ENCODE measurements at places on chromosomes 16 and 17. TPM values are rescaled to one million over a fixed set of nuclear protein-coding genes. Genes with fewer than 3 reads are reported as not detected.
A peak's percentile ranks its signal among the peaks of the same experiment; 100 is the strongest.

The TBX2 gene
- not detected for total RNA-seq

The DNAH3 gene
- not detected for total RNA-seq

The CACNA1G gene
- not detected for total RNA-seq

The CDK5R1 gene
- 3.9 TPM for total RNA-seq

The LDHD gene
- total RNA-seq = not detected

The GAST gene
- total RNA-seq = not detected

The SGF29 gene
- 17.6 TPM for total RNA-seq

The GFAP gene
- total RNA-seq = not detected

The CD300LB gene
- total RNA-seq = not detected

The WNT9B gene
- total RNA-seq = not detected

The COIL gene
- total RNA-seq = 20.6 TPM

The TAT gene
- not detected for total RNA-seq

The TLCD3B gene
- total RNA-seq = 0.99 TPM

- H3K4me1 ChIP-seq = peaks cover 12% of the 10 kb centered on the region
- H3K36me3 ChIP-seq = peaks cover 19% of the 10 kb centered on the region
- H3K4me3 ChIP-seq = no peak overlapping the region
- no peak overlapping the region for H3K27ac ChIP-seq
- no peak for DNase-seq
- H3K27me3 ChIP-seq = no peaks in the 10 kb centered on the region
Observed at GRCh38 chr17:44216173-44216572, 3.3 kb downstream of the UBTF start.

GRCh38 chr17:11848330-11848729 is 148.9 kb downstream of the ZNF18 start:
- no peaks in the 10 kb centered on the region for H3K4me1 ChIP-seq
- no peak overlapping the region for H3K27ac ChIP-seq
- DNase-seq = no peak
- no peaks in the 10 kb centered on the region for H3K36me3 ChIP-seq

DNA sequence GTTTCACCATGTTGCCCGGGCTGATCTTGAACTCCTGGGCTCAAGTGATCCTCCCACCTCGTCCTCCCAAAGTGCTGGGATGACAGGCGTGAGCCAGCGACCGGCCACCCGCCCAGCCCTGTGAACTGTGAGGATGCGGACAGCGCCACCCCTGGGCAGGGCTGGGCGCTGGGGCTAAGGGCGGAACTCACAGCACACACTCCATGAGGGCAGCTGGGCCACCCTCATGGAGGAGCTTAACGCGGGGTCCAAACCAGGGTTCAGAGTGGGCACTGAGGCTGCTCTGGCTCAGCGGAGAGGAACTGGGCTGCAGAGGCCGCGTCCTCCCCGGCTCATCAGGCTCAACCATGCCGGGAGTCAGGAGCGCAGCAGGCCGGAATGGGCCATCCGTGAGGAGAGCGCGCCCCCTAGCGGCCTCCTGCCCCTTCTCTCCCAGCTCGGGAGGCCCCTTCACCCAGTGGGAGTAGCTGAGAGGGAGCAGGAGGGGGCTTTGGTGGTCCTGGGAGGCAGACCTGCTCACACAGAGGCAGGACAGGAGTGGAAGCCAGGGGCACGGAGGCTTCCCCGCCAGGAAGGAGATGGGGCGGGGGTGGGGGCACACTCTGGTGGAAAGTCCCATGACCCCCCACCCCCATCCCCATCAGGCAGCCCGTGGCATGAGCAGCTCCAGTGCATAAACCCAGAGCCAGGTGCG is 13.8 kb downstream of the CORO7 start:
- H3K4me3 ChIP-seq = no peak overlapping the region
- no peaks in the 10 kb centered on the region for H3K27me3 ChIP-seq
- peak; percentile 59 for DNase-seq
- no peak overlapping the region for H3K27ac ChIP-seq

DNA sequence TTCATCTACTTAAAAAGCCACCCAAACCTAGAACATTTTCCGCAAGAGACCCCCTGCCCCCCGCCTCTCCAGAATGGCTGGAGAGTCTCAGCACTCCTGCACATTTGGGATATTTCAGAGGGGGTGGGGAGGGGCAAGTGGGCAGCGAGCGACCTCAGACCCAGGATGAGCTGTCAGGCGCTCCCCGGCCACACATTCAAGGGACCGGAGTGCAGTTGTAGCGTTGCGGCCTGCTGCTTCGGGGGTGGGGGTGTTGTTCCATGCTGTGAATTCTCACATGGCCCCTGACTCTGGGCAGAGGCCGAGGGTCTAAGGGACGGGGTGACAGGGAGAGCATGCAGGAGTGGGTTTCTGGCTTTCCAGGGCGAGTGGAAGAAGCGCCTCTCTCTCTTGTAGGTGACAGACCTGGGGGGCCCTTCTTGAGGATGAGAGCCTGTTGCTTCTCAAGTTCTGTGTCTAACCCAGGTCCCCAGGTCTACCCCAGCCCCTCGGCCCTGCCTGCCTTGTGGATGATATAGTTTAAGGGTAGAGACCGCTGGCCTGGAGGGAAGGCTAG is 231.2 kb downstream of the SEC14L1 start:
- peaks cover 15% of the 10 kb centered on the region for H3K4me1 ChIP-seq
- no peak for DNase-seq
- H3K27me3 ChIP-seq = no peaks in the 10 kb centered on the region
- H3K36me3 ChIP-seq = no peaks in the 10 kb centered on the region
- no peak overlapping the region for H3K4me3 ChIP-seq

DNA sequence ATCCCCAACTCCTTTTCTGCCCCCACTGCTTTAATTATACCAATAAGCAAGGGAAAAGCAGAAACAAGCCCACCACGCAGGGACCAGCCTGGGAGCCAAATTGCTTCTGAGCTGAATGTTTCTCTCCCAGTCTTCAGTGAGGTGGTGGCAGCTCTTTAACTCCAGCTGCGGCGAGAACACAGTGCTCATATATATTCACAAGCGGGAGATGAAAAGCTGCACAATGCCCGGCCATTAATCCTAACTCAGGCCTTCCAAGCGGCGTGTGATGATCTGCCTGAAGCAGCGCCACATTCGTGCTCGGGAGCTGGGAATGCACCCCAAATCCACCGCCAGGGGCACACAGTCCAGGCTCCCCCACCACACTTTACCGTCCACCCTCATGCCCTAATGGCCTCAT is 203.7 kb upstream of the SDK2 start:
- no peaks in the 10 kb centered on the region for H3K4me1 ChIP-seq
- no peak for DNase-seq
- H3K36me3 ChIP-seq = no peaks in the 10 kb centered on the region
- H3K4me3 ChIP-seq = no peak overlapping the region

DNA sequence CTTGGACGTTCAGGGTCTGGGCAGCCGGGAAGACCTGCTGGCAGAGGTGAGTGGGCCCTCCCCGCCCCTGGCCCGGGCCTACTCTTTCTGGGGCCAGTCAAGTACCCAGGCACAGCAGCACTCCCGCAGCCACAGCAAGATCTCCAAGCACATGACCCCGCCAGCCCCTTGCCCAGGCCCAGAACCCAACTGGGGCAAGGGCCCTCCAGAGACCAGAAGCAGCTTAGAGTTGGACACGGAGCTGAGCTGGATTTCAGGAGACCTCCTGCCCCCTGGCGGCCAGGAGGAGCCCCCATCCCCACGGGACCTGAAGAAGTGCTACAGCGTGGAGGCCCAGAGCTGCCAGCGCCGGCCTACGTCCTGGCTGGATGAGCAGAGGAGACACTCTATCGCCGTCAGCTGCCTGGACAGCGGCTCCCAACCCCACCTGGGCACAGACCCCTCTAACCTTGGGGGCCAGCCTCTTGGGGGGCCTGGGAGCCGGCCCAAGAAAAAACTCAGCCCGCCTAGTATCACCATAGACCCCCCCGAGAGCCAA is 8.6 kb upstream of the ABCC3 start:
- no peaks in the 10 kb centered on the region for H3K27me3 ChIP-seq
- H3K27ac ChIP-seq = no peak overlapping the region
- H3K4me1 ChIP-seq = peaks cover 2% of the 10 kb centered on the region
- DNase-seq = peak; percentile 65

DNA sequence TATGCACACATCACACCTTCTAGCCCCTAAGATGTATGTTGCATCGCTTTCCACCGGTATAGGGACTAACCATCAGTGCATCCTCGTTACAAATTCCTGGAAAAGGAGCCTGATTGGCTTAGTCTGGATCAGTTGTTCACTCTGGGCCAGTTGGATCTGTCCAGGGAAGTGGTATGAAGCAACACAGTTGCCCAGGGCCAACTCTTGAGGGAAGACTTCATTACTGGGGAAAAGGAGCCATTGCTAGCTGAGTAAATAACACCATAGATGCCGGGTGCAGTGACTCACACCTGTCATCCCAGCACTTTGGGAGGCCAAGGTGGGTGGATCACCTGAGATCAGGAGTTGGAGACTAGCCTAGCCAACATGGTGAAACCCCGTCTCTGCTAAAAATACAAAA is 275.2 kb upstream of the RBFOX1 start:
- H3K36me3 ChIP-seq = no peaks in the 10 kb centered on the region
- H3K27ac ChIP-seq = no peak overlapping the region
- no peaks in the 10 kb centered on the region for H3K4me1 ChIP-seq
- H3K27me3 ChIP-seq = no peaks in the 10 kb centered on the region
- DNase-seq = no peak

GRCh38 chr16:56423584-56424403 is 1.6 kb downstream of the AMFR start:
- peaks cover 13% of the 10 kb centered on the region for H3K4me1 ChIP-seq
- H3K4me3 ChIP-seq = peak overlapping the region; percentile 87
- no peaks in the 10 kb centered on the region for H3K36me3 ChIP-seq
- H3K27me3 ChIP-seq = no peaks in the 10 kb centered on the region
- peak; percentile 34 for DNase-seq

DNA sequence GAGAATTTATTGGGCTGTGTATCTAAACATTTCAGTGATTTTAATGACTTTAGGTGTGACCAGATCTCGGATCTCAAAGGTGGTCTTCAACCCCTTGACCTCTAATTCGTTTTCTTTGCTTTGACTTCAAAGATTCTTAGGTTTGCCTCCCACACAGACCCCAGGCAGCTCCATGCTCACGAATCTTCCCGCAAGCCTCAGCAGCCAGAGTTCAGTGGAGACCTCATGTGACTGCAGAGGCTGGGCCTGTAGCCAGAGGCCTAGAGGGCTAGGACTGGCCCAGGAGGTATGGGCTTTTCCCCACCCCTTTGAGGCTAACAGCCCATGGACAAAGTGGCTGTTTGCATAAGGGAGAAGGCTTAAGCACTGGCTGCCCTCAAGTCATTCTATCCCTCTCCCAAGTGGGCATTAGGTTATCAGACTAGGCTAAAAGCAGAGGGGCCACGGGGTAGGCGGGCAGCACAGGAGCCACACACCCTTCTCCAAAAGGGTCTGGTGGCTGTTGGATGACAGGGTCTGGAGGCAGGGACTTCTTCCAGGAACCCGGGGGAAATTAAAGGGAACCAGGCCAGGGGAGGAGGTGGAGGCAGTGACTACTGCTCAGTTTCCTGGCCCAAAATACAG is 3.0 kb downstream of the HIRIP3 start:
- no peak for DNase-seq
- H3K36me3 ChIP-seq = peaks cover 21% of the 10 kb centered on the region
- no peak overlapping the region for H3K27ac ChIP-seq
- peaks cover 22% of the 10 kb centered on the region for H3K4me1 ChIP-seq

GRCh38 chr16:66660422-66661209 is 35.9 kb downstream of the CMTM4 start:
- no peak overlapping the region for H3K4me3 ChIP-seq
- H3K27ac ChIP-seq = peak overlapping the region; percentile 49
- no peaks in the 10 kb centered on the region for H3K27me3 ChIP-seq

GRCh38 chr16:25040543-25040942 is 25.4 kb upstream of the ARHGAP17 start:
- H3K36me3 ChIP-seq = no peaks in the 10 kb centered on the region
- H3K27me3 ChIP-seq = no peaks in the 10 kb centered on the region
- H3K4me3 ChIP-seq = no peak overlapping the region
- no peaks in the 10 kb centered on the region for H3K4me1 ChIP-seq
- DNase-seq = no peak

DNA sequence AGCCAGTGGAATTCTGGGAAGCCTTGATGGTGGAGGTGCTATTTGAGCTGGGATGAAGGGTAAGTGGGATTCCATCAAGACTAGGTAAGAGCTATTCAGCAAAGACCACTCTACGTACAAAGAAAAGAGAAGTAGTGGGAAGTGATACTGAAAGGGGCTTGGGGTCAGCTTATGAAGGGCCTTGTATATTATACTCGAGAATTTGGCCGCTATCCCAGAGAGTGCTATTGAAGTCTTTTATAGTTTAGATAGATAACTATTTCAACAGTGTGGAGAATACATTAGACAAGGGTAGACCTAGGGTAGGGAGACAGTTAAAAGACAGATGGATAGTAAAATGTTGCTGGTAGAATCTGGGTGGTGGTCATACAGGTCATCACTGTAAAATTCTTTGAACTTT is 10.3 kb downstream of the DNAH2 start:
- no peaks in the 10 kb centered on the region for H3K36me3 ChIP-seq
- no peak for DNase-seq
- H3K27me3 ChIP-seq = peaks cover 2% of the 10 kb centered on the region
- H3K4me1 ChIP-seq = no peaks in the 10 kb centered on the region
- no peak overlapping the region for H3K27ac ChIP-seq

- H3K4me3 ChIP-seq = peak overlapping the region; percentile 98
- no peaks in the 10 kb centered on the region for H3K36me3 ChIP-seq
- peaks cover 15% of the 10 kb centered on the region for H3K4me1 ChIP-seq
- no peaks in the 10 kb centered on the region for H3K27me3 ChIP-seq
- H3K27ac ChIP-seq = peak overlapping the region; percentile 48
- peak; percentile 36 for DNase-seq
Observed at GRCh38 chr17:8629371-8630226, 926 bp downstream of the MYH10 start.

GRCh38 chr17:68884888-68885287 is 70.3 kb downstream of the ABCA8 start:
- H3K4me1 ChIP-seq = peaks cover 3% of the 10 kb centered on the region
- H3K27ac ChIP-seq = no peak overlapping the region
- H3K4me3 ChIP-seq = no peak overlapping the region

DNA sequence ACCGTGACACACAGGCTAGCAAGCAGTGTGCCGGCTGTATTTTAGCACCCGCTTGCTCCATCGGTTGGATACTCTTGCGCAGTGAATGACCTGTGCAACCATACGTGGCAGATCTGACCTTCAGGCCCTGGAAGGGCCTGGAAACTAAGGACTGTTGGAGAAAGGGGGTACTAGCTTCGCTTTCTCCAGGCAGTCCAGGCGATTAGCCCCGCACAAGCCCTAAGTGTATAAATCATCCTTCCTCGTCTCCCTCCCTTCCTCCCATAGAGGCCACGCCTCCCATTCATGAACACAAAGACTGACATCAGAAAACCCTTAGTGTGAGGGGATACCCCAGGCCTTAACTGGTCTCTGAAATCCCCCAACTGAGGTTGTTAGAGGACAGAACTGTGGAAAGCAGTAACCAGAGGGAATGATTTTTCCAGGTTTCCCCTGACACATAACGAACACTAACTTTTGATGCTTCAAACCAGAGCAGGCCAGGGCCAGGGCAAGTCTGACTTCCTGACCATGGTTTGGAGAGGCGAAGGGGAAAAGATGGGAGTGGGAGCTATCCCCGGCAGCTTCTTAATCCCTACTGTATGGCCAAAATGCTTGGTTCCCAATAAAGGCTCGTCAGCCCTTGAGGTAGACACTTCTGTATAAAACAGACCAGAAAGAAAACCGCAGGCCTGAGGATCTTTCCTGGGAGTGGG is 1.4 kb upstream of the DYNLL2 start:
- no peak overlapping the region for H3K27ac ChIP-seq
- H3K36me3 ChIP-seq = peaks cover 5% of the 10 kb centered on the region
- peaks cover 12% of the 10 kb centered on the region for H3K4me1 ChIP-seq
